CD4-positive, alpha-beta T cell treated with Interleukin-6 at 100 ng/mL for 8 hours (primary cell): ENCODE measurements at places on chromosomes 12 and 14.

GRCh38 chr14:70909733-70910614 lies 2.7 kb downstream of the PCNX1 start:
- DNase-seq = no peak

DNA sequence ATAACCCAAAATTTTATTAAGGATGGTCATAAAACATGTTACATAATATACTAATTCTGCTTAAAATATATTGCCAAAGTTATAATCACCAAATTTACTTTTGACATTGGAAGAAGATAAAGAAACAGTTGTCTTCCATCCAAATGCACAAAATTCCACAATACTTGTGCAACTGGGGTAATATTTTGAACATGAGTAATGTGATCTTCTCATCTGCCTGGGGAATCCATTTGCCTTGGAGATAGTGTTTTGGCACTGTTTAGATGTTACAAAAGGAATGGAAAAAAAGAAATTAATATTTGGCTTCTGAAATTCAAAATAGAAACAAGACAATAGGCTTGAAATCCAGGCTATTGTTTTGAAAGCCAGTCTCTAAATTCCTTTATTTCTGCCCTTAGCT lies 9.1 kb downstream of the GPR19 start:
- DNase-seq = no peak

GRCh38 chr12:122942637-122943036 lies 23.6 kb downstream of the ABCB9 start:
- DNase-seq = no peak

GRCh38 chr14:55309761-55310365 lies 38.6 kb downstream of the FBXO34 start:
- DNase-seq = no peak

DNA sequence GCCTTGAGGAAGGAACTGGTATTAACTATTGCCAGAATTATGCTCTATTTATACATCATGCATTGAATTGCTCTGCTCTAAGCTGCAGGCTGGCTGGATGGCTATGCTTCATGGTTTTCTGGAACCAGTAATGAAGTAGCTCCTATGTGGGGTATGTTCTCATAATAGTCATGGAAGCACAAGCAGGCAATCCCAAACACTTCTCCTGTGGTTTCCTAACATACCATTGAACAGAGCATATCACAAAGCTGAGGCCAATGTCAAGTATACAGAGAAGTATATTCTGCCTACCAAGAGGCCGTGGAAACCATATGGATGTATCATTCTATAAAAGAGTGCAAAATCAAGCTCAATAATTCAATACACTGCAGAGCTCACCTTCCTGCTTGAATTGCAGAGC lies 1752.4 kb upstream of the FLRT2 start:
- DNase-seq = no peak
